CD4-positive, CD25-positive, alpha-beta regulatory T cell (primary cell): ENCODE measurements at places on chromosomes 7 and 10. TPM values are rescaled to one million over a fixed set of nuclear protein-coding genes. Genes with fewer than 3 reads are reported as not detected.

Gene AHR
- 120 TPM for total RNA-seq

Gene GFRA1
- not detected for total RNA-seq

Gene TMEM270
- total RNA-seq: not detected

Gene FAM25A
- total RNA-seq: not detected

Gene HSPA14
- 22.6 TPM for total RNA-seq

GRCh38 chr10:91210435-91210834 lies 10.0 kb upstream of the PCGF5 start:
- DNase-seq: no peak

- peak; percentile 55 for DNase-seq
Observed at GRCh38 chr10:86400705-86401587, 34.4 kb upstream of the GRID1 start.

DNA sequence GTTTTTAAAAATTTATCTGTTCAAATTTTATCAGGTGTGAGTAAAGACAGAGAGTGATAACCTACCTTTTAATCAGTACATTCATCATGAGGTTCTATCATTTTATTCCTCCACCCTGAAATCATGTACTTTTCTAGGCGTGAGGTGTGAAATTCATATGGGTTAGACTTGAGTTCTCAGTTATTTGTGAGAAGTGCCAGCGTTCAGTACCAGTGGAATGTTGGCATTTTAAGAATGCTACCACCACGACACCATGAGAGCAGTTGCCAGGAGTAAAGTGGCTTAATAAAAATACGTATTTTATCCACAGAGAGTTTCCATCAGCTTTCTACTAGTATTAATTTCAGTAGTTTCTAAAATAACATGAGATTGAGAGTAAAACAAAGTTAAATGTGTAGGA lies 104.1 kb upstream of the FERD3L start:
- DNase-seq: no peak
